Trophoblast cell (in vitro differentiated cells and primary cell): ENCODE measurements at places on chromosomes 3 and 15.
A peak's percentile ranks its signal among the peaks of the same experiment; 100 is the strongest.

DNA sequence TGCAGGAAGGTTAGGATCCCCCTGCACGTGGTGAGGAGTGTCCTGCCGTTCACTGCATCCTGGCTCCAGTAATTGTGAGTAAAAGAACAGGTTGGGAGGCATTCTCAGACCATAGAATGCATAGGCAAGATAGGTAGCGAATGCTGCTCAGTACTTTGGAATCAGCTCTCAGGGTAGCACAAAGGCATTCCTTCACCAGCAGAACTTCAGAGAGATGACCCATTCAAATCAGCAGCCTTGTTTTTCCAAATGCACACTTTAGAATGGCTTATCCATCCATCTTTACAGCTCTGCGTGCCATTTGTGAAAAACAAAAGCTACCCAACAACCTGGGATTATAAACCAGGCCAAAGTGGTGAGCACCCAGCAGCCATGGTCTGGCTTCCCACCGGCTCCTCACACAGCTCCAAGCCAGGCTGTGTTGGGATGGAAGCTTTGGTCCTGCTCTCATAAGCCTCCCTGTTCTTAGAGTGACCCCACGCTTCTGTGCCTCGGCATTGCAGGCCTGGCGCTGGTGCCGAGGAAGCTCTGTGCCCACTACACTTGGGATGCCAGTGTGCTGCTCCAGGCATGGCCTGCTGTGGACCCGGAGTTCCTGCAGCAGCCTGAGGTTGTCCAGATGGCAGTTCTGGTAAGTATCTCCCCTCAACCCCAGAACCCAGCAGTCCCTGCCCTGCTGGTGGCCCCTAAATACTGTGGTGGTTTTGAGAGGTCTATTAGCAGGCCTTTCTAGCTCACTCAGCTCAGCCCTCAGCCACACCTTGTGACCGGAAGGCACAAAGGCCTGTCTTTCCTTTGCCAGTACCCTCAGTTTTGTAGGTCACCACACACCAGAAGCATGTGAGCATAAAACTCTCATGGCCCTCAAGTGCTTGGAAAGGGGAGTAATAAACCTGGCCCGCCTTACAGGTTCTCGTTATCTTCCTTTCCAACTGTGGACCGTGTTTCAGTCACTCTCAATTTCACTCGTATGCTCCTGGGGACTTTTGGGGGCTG is 52.9 kb upstream of the LIMD1 start:
- peak; percentile 81 for DNase-seq

DNA sequence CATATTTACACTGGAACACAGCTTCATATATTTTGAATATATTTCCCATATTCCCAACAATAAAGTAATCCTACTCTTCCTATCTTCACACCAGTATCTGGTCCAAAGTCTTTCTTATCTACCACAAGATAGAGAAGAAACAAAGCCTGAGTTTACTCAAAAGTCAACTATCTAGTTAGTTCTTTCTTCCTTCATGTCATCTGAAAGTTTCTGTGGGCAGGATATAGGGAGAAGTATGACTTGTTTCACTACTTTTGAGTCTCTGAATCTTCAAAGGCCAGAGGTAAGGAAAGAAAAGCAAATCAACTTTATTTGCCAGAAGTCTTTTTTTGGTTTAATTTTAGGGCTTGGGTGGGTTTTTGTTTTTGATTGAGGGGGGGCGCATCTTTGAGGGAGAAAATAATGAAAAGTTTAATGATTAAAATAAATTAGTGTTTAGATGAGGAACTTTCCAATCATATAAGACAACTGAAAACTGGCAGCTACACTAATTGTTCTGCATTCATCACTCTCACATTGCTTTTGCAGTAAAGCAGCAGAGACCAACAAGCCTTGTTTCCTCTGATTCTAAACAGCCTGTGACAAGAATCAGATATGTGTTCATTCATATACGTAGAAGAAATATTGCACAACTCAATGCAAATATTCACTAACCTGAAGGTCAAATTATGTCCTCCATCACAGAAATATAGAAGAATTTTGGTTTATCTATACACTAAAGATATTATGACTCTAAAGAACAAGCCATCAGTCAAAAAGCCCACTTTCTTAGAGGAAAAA is 421.4 kb downstream of the SHQ1 start:
- DNase-seq, result no peak

DNA sequence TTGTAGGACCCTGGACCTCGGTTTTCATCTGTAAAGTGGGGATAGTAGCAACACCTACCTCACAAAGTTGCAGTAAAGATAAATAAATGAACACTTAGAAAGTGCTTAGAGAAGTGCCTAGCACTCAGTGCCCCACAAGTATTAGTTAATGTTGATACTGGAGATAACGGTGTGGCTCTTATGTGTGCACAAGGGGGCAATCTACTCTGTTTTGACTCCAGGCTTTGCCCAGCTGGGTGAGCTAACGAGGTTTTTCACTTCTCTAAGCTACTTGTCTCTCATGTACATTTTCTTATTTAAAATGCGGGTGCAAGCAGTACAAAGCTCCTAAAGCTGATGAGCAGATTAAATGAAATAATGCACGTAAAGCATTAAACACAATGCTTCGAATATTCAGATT is 193.5 kb upstream of the ICE2 start:
- DNase-seq, result no peak

DNA sequence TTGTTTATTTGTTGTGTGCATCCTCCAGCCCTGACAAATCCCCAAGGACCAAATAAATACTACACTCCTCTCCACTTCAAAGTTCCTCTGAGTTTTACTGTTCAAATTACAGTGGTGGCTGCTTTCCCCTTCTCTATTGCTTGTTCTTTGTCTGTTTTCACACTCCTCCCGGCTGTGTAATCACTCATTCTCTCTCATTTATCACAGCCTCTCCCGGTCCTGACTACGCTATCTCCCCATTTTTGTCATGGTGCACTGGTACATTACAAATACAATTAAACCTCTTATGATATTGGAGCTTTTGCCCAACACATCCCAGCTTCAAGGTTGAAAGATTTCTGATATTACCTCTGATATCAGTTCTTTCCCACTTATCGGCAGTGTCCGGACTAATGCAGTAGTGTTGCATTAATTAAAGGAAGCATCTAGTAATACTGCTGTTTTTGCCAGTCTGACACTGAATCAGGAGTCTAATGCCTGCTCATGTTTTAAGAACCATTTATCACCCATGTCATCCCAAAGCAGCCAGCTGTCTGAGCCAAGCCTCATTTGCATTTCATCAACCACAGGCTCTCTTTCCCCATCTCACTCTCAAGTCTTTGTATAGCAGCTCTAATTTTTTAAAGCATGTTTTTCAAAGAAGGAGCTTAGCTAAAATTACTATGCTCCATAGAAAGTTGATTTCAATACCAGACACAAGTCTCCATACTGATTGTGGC is 740.5 kb downstream of the ROBO2 start:
- DNase-seq, result no peak

- no peak for DNase-seq
Observed at GRCh38 chr3:149340310-149340933, 7.0 kb upstream of the TM4SF18 start.

GRCh38 chr3:120451272-120451761 is 525 bp upstream of the FSTL1 start:
- DNase-seq, result no peak

DNA sequence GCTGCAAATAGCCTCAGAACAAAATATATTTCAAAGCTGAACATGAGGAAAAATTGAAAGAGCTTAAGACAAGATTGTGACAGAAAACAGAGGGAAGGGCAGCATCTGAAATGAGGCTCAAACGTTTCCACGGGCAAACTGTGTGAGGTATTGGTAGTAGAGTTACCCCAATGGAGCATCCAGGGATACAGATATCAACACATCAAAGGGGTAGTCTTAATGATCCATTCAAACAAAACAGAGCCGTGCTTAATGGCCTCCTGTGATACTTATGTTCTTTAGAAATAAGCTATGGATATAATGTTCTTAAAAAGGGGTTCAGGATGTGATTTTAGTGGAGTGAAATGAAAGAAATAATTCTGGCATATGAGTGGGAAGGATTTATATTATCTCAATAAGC is 430.3 kb upstream of the PDZRN3 start:
- no peak for DNase-seq

DNA sequence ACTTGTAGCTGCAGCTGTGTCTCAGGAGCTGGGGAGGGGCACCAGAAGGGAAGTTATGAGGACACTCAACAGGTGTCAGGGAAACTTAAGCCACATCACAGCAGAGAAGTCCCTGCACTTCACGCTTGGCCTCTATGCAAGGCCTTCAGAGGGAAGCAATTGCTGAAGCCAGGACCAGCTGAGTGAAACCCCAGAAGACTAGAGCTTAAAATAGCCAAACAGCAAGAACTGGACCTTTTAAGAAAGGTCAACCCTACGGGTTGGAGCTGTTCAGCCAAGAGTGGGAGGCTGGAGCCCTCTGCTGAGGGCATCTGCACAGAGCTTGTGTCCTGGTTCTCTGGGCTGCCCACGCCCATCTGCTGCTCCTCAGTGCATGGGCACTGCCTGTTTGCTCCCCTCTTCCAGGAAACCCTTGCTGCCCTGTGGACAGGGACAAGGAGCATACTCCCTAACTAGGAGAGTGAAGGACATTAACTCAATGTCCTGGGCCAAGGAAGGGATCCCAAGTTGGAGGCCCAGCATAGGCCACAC is 3.9 kb upstream of the GRAMD2A start:
- no peak for DNase-seq

GRCh38 chr15:27806396-27806795 is 292.7 kb downstream of the OCA2 start:
- no peak for DNase-seq

DNA sequence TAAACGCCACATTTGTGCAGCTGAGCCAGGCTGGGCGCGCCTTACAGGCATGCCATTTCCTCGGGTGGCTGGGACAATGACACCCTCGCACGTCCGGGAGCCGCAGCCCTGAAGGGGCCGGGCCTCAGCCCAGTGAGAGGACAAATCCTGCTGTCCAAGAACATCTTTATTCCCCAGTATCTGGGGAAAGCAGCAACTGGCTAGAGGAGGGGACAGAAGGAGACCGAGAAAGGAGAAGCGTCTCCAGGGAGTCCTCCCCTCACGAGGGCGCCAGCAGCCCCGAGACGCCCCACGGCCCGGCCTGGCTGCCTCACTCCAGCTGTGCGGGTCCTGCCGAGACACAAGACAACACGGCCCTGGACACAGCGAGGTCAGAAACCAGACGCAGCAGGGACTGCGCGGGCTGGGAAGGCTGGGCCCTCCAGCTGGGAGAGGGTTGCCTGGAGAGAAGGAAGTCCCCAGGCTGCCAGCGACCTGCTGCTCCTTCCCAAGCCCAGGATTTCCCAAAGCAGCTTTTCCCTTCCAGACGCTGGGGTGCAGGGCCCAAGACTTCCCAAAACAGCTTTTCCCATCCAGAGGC is 130.2 kb downstream of the CHSY1 start:
- no peak for DNase-seq

DNA sequence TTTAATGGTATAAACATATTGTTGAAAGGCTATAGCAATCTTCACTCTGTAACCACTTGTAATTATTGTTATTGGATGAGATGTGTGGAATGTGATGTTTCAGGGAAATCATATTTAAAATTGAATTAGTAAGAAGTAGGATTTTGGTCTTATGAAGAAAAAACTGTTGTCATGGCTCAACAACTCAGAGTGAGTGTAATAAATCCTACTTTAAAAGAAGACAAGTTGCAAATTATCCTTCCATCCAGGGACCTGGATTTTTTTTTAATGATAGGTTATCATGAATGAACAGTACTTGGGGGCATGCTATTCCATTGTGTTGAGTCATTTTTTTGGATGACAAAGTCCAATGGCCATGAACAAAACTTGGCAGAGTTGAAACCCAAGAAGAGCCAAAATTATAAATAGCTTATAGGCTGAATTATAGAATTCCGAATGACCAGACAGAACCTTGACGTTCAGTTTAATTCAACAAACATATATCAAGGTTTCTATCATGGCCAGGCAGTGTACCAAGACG is 625.5 kb upstream of the ZNF717 start:
- no peak for DNase-seq

DNA sequence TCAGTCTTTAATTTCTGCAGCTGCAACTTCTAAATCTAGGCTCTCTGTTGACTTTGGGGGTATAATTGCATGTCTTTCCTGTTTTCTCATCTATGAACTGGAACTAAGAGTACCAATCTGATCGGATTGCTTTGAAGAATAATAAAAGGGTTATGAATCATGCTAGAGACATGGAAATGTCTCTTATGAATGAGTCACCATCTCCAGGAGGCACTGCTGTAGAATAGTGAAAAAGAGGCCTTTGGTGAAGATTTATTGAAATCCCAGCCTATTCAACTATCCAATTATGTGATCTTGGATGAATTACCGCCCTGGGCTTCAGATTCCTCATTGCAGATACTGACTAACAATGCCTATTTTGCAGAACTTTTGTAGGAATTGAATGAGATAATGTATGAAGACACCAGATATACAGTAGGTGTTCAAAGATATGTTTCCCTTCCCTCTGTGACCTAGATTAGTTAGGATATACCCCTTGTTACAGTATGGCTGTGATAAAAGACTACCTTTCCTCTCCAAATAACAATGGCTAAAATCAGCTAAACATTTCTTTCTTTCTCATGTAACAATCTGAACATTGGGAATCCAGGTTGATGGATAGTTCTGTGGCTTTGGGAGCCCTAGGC is 11.5 kb upstream of the CMTM8 start:
- peak; percentile 46 for DNase-seq

- peak; percentile 37 for DNase-seq
Observed at GRCh38 chr15:68316061-68316804, 38.7 kb downstream of the FEM1B start.

- no peak for DNase-seq
Observed at GRCh38 chr3:73955494-73956070, 330.8 kb upstream of the PDZRN3 start.

- peak; percentile 30 for DNase-seq
Observed at GRCh38 chr3:112020674-112021085, 13.9 kb upstream of the TMPRSS7 start.

DNA sequence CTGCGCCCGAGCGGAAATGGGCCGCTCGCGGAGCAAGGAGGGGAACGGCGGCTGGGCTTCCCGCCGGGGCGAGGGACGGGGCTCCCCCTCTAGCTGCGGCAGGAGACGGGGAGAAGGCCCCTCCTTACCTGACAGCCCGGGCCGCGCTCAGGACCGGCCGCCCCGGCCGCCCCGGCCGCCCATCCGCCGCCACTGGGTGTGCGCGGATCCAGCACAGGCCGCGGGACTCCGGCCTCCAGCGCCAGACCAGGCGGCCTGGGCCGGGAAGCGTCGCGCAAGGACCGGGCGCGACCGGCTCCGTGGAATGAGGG is 296 bp downstream of the TPRA1 start:
- DNase-seq, result no peak
